ENCODE measurements at places on chromosomes 3 and 15.

GRCh38 chr15:59321000-59321689, 51.5 kb downstream of the MYO1E start:
- no peak for DNase-seq

DNA sequence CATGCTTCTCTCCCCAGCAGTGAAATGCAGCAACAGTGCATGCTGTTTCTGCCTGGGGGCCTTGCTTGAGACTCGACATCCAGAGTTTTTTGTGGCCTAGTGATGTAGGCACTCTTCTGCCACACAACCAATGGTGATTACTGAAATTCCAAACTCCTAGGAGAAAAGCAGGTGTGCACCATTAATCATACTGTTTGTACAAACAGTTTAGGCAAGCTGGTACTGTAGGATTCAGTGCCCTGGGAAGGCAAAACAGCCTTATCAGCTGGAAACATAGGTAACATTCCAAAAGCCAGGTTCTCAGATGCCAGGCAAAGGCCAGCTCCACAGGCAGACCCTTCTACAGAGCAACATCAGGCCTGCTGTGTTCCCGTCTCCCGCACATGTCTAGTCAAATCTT, 17.5 kb upstream of the RBP1 start:
- no peak for DNase-seq

DNA sequence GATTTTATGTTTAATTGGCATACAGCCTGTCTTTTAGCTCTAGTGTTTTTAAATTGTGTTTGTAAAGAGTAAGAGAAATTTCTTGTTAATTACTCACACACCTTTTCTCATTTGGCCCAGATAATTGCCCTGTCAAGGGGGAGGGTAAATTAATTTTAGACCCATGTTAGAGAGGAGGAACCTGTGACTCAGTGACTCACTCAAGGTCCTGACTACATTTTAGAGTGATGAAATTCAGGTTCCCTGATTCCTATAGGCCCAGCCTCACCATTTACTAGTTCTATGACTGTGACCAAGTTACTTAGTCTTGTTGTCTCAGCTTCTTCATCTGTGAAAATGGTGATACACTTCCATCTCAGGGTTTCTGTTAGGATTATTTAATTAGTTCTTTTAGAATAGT, 125.2 kb upstream of the DPH6 start:
- no peak for DNase-seq

DNA sequence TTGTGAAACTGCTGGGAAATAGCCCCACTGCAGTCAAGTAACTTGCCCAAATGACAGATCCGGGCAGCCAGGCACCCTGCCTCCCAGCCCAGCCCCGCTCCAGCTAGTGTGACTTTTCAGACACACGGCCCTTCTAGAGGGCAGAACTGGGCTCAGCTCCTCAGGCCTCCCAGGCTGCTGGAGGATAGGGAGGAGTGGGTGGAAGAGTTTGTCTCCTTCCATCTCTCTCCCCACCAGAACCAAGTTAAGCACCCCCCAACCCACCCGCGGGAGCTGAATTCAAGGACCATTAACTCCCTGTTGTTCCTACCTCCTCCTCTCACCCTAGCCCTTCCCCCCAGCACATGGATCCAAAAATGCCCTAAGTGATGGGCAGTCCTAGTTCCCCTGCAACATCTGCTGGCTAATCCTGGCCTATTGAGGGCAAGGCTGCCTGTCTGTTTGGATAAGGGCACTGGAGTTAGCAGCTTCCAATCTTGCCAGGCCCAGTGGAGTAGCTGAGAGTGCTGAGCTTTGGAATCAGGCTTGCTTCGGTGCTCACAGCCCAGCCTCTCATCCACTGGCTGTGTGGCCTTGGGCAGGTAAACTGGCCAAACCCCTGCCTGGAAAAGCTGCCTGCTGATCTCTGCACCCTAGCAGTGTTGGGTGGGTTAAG, 3.1 kb downstream of the CCDC33 start:
- DNase-seq = no peak

DNA sequence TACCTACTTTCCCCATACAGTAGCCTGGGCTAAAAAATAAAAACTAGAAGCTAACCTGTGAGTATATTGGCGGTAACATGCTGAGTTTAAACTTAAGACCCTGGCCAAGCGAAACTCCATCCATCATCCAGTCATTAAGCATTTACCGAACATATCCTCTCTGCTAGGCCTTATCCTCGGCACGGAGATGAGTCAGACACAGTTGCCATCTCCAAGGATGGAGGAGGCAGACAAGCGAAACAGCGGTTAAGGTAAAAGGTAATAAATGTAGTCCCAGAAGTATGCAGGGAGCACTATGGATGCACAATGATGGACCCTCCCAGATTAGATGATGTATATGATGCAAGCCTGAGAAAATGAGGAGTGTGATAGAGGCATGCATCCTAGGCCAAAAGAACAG, 143.6 kb downstream of the RYR3 start:
- DNase-seq = no peak

GRCh38 chr3:17927036-17927435, 184.6 kb upstream of the TBC1D5 start:
- DNase-seq = no peak

DNA sequence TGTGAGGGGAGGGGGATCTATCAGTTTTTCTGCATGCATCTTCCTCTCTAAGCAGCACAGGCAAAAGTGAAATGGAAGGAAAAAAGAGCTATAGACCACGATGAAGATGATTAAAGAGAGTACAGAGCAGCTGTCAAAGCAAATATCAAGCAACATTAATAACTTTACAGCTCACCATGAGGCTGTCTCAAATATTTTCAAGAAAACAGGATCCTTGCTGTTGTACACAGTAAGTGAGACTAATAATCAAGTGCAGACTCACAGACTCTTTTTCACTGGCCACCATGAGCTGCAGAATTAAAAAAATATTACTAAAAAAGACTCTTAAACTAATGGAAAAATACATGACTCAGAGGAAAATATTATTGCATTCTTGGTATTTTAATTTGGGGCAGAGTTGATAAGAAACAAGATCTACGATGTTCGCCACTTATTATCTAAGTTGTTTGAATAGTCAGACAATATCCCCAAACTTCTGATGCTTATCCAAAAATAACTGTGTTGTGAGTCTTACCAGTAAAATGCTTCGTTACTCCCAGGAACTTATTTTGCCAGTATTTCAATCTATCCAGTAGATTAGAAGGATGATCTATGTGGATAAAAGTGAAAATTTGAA, 817.5 kb upstream of the ALCAM start:
- no peak for DNase-seq

DNA sequence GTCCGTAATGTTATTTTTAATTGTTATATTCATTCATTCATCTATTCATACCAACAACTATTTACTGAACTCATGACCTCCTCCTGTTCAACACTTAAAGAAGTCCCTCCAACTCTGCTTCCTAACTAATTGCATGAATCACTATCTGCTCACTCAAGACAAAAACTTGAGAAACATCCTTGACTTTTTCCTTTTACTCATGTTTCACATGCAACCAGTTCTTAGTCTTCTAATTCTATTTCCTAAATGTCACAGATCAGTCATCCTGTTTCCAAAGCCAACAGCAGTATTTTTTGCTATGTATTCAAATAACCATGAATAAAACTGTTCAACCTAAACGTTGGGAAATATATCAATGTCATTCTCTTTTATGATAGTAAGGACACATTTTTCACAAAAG, 124.6 kb upstream of the GBE1 start:
- no peak for DNase-seq

DNA sequence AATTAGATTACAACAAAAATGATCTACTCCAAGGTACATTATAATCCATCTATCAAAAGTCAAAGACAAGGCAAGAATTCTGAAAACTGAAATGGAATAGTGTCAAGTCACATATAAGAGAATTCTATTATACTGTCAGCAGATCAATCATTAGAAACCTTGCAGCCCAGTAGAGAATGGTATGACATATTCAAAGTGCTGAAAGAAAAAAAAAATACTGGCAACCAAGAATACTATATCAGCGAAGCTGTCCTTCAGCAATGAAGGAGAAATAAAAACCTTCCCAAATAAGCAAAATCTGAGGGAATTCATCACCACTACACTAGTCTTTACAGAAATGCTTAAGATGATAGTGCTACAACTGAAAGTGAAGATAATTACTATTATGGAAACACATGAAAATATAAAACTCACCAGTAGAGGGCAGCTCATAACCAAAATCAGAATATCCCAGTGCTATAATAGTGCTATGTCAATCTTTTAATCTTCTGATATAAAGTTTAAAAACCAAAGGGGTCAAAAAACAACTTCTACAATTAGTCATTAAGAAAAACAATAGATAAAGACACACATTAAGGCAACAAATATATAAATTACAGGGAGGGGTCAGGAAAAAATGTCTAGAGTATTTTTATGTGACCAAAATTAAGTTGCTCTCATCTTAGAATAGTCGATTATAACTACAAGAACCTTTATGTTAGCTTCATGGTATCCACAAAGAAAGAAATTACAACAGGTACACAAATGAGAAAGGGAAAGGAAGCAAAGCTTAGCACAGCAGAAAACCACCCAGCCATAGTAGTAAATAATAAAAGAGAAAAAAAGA, 190.7 kb upstream of the CNTN6 start:
- DNase-seq = no peak
